SJSA1 (cell line): ENCODE measurements at places on chromosomes 6 and 20.

DNA sequence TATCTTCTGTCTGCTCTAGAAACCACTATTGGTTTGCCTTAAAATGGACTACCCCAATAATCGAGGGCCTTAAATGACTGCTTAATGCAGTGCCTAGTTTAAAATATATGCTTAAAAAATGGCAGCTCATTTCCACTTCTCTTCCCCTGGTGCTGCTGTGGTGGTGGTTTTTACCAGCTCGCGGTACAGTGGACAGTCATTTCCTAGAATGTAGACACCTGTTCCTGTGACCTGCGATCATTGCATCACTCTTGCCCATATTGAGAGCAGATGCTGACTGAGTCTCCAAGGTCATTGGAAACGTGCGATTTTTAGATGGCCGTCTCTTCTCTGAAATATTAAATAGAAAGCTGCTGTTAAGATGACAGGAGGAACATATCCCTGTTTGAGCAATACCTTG lies 164.1 kb downstream of the UTRN start:
- DNase-seq: no peak

DNA sequence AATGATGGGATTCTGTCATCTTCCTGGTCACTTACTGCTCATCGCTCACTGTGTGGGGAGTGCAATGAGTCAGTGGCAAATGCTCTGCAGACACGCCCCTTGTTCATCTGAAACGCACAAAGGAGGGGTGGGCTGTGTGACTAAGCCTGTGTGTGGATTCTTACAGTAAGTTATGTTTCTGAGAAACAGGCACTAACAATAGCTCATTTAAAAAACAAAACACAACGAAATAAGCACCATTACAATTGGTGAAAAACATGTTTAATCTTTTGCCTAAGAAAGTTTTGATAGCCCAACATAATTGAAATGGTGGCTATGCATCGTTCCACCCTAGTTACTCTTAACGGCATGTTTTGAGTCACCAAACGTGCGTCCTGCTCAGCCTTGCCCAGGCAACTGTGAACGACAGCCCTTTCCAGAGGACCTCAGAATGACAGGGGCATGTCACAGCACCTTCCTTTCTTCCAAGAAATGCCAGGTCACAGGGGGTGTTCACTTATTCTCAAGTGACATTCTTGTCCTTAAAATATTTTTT lies 118.4 kb upstream of the SGK1 start:
- DNase-seq: peak; percentile 96

GRCh38 chr20:63947638-63948456 lies 8.4 kb downstream of the UCKL1 start:
- no peak for DNase-seq

DNA sequence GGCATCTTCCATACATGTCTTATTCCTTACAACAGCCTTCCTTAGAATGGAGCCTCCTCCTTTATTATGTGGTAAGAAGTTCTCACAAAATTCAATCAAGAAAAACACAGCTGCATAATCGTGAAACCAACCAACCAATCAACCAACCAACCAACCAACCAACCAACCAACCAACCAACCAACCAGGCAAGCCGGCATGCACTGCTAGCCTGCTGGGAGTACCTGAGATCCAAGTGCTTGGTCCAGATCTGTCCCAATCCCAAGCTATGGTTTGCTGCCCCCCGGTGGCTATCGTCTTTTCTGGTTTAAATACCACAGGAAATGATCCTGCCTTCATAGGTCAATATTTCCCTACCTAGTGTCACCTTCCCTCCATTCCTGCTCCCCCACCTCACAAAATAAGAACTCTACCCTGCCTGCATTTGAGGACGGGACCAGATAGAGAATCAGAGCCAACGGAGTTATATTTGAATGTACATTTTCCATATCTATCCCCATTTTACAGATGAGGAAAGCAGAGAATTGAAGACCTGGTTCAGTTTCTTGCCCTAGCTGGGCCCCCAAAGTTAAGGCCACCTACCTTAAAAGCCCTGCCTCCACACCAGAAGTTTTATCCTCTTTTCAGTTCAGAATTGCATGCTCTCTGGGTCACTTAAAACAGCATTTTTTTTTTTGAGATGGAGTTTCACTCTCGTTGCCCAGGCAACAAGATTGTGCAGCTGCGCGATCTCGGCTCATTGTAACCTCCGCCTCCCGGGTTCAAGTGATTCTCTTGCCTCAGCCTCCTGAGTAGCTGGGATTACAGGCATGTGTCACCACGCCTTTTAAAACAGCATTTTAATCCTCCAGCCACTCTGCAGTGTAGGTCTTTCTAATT lies 27.1 kb downstream of the RAB44 start:
- DNase-seq: peak; percentile 68

DNA sequence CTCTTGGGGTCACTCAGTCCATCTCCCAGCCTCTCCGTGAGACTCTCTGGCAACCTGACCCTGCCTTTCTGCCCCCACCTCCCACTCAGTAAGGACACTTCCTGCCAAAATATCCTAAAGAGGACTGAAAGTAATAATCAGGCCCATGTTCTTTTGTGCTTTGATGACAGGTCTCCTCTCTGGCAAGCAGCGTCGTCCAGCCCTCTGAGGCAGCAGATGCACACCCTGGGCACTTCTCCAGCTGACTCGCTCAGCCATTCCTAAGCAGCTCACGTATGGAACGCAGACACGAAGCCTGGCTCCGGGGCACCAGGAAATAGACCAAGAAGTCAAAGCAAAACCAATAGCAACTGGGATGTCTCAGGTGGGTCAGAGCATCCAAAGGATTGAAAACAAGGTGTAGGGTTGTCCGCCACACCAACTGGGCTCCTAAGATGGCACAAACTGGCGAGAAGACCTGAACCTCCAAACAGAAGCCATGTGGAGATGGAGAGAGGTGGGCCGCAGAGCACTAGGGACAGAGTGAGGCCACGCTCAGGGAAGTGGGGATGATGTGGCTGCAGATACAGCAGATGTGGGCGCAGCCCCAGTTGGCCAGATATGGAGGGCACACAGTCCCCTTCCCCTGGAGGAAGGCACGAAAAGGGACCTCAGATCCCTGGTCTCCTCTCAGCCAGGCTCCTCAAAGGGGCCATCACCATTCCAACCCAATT lies 99.3 kb downstream of the PRND start:
- DNase-seq: no peak

DNA sequence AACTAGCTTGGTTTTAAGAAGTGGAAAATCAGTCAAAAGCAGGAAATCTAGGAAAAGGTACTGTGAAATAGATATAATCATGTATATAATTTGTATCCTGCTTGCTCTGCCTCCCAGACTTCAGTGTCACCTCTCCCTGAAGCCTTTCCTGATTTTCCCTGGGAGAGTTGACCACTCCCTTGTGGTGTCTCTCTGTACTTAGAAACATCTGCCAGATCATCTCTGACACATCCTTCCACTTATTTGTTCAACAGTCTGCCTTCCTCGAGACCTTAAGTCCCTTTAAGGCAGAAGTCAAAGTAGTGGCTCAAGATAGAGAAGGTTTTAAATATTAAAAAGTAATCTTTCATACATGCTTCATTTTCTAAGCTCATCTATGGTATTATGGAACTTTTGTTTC lies 236.5 kb downstream of the CDKAL1 start:
- no peak for DNase-seq

DNA sequence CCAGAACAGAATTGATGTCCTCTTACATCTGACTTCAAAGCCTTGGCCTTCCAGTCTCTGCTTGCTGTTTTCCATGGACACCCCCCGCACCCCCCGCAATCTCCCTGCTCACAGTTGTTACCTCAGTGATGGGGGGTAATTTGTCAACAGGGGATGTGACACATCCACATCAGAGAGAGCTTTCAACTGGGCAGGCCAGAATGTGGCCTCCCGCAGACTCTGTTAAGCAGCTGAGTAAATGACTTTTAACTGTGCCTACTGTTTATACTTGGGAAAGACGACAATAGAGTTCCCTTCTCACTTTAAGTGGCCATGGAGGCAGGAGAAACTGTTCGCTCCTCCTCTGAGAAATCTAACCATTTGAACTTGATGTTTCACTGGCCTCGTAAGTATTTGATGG lies 51.0 kb downstream of the TXNDC5 start:
- DNase-seq: no peak

DNA sequence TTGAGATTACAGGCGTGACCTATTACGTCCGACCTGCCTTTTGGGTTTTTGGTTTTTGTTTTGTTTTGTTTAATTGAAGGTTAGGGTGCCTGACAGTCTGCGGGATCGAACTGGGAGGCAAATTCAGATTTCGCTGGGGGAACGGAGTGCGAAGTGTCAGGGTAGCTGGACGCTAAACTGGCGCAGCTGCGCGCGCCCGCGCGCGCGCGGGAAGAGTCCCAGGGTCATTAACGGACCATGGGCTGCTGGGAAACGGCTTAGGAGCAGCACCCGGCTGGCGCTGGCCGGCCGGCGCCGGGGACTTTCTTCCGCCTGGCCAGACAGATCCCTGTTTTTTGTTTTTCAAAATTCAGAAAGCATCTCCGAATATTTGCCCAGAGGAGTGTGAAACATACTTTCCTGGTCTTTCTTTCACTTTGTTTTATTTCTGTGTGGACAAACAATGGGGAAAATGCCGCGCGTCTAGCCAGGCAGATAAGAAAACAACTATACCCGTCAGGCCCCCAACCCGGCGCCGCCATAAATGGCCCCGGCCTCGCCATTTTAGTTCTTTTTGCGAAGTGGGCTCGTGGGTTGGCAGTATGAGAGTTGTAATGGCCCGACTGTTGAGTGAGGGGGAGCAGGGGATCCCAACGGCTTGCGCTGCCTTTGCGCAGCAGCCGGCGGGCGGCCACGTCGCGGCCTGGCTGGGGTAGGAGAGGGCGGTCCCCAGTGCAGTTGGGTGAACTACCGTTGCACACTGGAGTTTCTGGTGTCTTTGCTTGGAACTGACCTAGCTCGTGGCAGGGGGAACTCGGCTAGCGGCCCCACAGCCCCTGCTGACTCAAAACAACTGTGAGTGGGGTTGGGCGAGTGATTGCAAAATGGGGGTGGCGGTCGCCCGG lies 7.1 kb downstream of the HSPA1B start:
- peak; percentile 96 for DNase-seq

DNA sequence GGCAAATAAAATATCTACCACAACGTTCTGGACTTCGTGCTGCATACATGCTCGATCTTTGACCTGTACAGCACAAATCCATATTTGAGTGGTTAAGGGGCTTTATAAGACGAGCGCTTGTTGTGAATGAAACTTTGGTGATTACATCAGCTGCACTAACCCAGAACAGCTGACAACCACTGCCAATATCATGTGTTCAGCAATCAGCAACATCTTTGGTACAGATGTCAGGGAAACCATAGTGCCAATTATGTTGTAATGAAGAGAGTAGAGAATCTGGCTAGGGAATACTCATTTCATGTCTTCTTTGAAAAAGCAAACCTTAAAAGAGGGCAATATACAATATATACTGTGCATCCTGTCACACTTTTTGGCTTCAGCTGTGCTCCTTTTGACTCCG lies 188.6 kb upstream of the NT5E start:
- no peak for DNase-seq

DNA sequence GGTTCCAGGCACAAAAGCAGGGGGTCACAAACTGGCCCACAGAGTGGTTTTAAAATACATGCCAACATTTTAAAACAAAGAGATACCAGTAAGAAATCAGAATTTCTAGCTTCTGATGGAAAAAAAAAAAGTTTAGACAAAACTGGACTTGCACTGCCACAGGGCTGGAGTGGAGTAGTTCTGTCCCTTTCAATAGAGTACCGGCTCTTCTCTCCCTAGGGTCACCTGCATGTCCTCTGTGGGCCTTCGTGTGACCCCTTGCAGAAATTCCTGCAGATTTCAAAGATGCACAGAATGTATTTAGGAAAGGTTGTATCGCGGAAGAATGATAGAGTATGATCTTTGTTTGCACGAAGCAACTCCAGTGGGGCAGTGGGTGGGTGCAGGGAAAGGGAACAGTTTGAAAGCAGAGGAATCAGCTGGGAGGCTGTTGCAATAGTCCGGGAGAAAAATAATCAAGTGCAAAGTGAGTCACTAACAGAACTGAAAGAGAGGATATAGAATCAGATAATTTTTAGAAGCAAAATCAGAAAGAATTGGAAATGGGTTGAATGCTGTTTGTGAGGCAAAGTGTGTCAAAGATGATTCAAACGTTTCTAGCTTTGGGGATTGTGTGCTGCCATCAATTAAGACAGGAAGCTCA lies 97.3 kb upstream of the STXBP5 start:
- no peak for DNase-seq

DNA sequence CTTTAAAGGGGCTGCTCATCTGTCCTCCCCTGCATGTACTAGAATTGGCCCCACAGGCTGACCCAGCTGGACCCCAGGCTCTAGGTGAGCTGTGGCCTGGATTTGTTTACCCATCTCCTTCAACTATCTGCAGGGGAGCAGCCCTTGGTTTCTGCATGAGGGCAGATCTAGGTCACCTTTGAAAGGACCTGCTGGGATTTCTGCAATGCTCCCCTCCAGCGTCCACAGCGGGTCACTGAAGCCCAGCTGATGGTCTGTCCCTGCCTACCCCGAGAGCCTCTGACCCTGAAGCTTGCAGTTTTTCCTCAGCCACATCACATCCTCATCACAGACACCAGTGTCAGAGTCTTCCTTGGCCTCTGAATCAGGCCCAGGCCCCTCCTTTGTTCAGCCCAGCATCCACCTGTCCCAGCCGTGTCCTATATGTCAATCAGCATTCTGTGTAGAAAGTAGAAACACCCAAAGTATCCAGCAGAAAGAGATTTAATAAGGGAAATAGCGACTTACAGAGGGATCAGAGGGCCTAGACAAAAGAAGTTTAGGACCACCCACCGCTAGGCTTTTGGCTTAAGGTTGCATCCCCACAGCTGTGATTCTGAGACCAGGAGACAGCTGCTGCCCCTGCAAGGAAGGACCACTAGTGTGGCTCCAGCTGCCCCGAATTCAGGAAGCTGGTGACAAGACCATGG lies 243.1 kb downstream of the LRFN2 start:
- peak; percentile 20 for DNase-seq

- DNase-seq: no peak
These were observed 36.2 kb upstream of the ADTRP start for GRCh38 chr6:11814819-11815218.

- DNase-seq: no peak
These were observed 256.8 kb downstream of the CDKAL1 start for GRCh38 chr6:20791074-20791473.

DNA sequence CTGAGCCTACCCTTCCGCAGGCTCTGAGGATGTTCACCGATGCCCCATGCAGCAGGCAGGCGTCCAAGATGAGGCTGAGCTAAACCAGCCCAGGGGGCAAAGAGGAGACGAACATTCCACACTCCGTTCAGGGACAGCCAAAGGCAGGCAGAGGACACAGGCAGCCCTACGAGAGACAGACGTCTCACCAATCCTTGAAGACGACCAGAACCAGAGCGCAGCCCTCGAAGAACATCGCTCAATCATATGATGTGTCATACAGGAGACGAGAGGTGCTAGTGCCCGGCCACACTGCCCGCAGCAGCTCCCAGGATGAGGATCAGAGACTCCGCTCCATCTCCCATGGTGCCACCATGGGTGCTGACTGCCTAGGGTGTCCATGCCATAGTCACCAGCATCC lies 35.6 kb upstream of the TMEM181 start:
- no peak for DNase-seq

DNA sequence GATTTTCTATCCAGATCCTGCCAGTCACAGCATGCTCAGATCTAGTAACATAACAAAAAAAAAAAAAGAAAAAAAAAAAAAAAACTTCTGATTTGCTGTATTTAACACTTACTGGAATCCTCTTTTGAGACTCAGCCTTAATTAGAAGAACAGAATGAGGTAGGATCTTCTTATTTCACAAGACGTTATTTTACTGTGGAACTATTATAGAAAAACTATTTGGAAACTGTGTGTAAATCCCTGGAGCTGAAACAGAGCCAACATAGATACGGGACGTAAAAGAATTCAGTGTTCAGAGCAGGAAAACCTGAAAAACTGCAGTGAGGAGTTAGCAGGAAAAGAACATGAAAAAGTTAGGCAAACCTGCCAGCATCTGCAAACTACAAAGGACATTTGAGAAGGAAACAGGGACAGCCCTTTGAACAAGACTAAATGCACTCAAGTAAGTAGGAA lies 3.4 kb upstream of the ZNF217 start:
- no peak for DNase-seq
